ENCODE measurements at places on chromosomes 6 and 20. TPM values are rescaled to one million over a fixed set of nuclear protein-coding genes. Genes with fewer than 3 reads are reported as not detected.

GRCh38 chr6:79813854-79814709, 133.3 kb downstream of the ELOVL4 start:
- peak; percentile 72 for DNase-seq

DNA sequence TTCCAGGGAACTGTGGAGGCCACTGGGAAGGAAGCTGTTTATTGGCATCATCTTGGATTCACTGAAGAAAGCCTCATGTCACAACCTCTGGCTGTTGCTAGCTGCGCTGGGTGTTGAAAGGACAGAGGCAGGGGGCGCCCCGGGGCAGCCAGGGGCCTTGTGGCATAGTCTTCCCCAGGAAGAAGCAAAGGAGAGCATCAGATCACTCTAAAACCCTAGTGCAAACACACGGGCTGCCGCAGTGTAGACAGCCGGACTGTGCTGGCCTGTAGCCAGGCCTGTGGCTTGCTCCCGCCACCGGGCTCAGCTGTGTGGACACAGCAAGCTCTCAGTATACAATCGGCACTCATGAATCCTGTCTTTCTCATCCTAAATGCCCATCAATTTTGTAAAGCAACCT, 23.8 kb upstream of the SMOC2 start:
- DNase-seq = peak; percentile 67

- no peak for DNase-seq
Measured at GRCh38 chr6:38213251-38213658, 393.7 kb downstream of the ZFAND3 start.

DNA sequence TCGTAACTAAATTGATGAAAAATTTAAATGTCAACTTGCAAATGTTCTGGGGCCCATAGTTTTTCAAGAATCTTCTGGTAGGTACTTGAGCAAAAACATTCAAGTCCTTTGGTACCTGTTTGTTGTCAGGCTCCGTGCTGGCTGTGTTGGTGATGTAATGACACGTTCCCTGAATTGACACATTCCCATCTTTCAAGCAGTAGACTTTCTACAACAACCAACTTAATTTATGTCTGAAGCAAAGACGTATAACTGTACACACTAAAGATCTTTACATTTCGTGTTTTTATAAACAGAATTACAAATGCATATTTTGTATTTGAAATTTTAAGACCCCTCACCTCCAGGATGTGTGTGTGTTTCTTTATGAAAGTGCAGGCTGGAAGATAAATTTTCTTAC, 49.5 kb downstream of the NCOA3 start:
- DNase-seq = no peak

DNA sequence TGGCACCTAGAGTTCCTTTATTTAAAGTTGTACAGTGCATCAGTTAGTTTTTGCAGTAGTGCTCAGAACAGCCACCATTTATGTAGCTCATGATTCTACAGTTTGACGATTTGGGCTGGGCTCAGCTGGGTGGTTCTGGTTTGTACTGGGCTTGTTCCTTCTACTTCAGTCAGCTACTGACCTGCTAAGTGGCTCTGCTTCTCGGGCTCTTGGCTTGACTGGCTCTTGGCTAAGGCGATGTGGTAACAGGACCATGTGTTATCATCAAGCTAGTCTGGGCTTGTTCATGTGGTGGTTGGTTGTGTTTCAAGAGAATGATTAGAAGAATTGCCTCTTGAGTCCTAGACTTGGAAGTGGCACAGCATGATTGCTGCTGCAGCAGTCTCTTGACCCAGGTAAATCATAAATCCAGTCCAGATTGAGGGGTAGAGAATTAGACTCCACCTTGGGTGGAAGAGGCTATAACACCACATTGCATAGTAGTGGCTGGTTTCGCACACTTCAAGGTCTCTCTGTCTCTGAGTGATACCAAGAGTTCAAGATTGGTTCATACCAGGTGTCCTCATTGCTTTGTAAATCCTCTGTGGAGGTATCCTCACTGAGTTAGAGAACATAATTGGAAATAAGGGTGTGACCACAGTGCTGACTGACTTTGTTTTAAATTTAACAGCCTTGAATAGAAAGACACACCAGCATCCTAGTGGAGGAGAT, 253.0 kb downstream of the ARID1B start:
- DNase-seq = no peak

- no peak for DNase-seq
Measured at GRCh38 chr6:57190140-57190539, 18.0 kb downstream of the BAG2 start.

GRCh38 chr6:40774932-40775331, 187.8 kb upstream of the LRFN2 start:
- DNase-seq = no peak

DNA sequence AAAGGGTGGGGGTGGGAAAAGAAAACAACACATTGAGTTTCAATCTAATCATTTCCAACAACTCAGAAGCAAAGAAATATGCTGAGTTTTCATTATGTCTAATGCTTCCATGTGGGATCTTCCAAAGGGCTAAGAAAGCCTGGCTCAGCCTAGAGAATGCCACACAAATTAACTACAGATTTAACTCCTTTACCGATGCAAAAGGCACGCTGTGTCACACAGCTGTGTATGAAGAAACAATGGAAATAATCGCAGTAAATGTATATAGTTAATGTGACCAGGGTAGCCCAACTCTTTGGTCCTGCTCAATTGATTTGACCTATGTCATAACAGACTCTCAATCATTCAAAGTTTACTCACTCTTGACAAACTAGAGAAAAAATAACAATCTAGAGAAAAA, 17.8 kb downstream of the B4GALT5 start:
- no peak for DNase-seq

GRCh38 chr6:63573899-63574553, 1.7 kb downstream of the LOC128125822 start:
- DNase-seq = no peak

DNA sequence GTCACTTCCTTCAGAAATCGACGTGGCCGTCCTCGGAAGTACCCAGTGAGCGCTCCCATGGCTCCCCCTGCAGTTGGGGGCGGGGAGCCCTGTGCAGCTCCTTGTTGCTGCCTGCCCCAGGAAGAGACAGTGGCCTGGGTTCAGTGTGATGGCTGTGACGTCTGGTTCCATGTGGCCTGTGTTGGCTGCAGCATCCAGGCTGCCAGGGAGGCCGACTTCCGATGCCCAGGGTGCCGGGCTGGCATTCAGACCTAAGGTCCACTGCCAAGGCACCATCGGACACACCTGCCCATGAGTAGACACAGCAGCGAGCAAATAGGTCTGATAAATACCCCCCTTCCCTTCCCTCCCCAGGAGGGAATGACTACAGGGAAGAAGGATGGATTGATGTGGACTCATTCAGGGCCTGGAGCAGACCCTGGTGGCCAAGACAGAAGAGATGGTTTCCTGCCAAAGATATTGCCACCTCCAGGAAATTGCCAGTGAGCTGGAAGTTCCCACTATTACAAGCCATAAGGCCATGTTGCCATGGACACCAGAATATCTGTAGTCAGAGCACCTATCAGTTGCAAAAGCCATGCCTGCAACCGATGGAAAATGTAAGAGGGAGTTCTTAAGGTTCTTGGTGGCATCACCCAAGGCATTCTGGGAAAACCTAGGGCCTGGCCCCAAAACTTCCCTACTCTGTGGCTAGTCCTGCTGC, 4.2 kb downstream of the TCF19 start:
- no peak for DNase-seq

GRCh38 chr20:43458422-43458924, 777 bp downstream of the SRSF6 start:
- DNase-seq = no peak

DNA sequence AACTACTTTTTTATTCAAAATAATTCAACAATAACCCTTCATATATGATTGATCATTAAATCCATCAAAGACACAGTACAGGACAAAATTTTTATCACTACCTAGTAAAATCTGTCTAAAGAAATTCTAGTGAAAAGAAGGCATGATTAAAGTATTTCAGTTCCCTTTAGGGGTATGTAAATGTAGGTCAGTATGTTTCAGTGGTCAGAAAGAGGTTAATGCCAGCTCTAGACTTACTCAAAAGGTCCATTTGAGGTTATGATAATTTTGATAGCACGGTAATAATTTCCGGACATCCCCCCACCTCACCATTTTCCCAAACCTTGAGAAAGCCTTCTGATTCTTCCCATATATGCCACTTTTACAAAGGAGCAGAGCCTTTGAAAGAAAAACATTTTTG, 193.5 kb upstream of the ID4 start:
- DNase-seq = no peak

- no peak for DNase-seq
Measured at GRCh38 chr20:6265204-6265904, 142.5 kb upstream of the FERMT1 start.

GRCh38 chr6:4819706-4820283, 43.6 kb downstream of the CDYL start:
- no peak for DNase-seq

DNA sequence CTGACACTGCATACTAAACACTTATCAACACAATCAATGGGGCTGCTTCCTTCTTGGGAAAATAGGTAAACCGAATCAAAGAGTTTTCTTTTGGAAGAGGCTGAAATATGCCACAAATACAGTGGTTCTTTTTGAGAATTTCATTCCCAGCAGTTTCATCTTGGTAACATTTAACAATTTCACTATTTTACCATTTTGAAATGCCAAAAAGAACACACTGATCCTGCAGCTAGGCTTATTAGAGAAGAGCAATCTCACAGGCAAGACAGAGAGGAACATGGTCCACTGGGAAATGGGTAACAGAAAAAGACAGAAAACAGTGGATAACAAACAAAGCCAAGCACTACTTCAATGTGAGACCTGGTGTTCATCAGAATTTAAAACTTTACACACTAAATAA, 2.5 kb downstream of the CNR1 start:
- no peak for DNase-seq

- no peak for DNase-seq
Measured at GRCh38 chr20:34403908-34404307, 40.8 kb downstream of the ITCH start.

DNA sequence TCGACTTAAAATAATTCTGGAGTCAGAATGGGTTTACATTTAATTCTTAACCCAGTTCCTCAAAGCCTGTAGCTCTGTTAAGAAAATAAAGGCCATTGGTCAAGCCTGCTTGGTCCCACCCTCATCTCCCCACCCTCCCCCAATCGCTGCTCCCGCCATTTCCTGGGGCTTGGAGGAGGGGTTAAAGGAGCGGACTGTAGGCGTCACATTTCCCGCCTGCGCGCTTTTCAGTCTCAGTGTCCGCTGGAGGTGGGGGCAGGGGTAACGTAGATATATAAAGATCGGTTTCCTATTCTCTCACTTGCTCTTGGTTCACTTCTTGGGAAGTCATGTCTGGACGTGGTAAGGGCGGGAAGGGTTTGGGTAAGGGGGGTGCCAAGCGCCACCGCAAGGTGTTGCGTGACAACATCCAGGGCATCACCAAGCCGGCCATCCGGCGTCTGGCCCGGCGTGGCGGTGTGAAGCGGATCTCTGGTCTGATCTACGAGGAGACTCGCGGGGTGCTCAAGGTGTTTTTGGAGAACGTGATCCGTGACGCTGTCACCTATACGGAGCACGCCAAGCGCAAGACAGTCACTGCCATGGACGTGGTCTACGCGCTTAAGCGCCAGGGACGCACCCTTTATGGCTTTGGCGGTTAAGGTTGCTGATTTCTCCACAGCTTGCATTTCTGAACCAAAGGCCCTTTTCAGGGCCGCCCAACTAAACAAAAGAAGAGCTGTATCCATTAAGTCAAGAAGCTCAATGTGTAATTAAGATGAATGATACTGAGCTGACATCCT, 58.9 kb downstream of the TRIM38 start:
- peak; percentile 92 for DNase-seq

- DNase-seq = no peak
Measured at GRCh38 chr20:45039475-45039820, 61.5 kb downstream of the KCNS1 start.

DNA sequence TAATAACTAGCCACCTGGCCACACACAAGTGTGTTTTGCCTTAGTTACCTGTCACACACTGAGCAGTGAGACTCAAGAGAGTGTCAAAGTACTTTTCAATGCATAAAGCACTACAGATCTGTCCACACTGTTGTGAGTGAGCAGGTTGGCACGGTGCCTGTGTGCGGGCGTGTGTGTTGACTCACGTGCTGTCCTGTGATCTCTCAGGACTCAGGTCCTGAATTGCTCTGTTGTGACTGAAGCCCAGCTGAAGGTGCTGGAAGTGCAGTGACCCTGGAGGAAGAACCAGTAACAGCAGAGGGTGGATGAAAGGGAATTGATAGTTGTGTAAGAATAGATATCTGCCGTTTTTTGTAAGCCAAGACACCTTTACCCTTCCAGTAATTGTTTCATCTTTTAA, 18.3 kb downstream of the SLC16A10 start:
- DNase-seq = peak; percentile 64

- DNase-seq = no peak
Measured at GRCh38 chr6:123333000-123333756, 303.6 kb downstream of the TRDN start.

DNA sequence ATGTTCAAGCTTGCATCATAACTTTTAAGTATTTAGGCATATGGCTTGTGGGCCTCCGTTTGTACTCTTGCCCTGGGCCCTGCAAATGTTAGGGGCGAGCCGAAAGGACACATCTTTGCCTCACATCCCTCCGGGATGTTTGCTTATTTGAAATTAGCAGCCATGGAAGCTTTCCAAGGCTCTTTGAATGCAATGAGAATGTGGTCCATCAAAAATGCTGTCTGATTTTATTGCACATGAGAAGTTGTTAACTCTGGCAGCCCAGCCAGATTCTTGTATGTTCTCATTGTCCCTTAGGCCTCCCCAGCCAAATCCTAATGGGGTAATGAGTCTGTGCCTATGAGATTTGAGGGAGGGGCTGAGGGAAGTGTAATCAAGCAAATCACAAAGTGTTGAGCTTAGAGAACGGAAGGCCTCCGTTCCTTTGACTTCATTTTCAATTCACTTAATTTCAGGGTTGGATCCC, 261.2 kb upstream of the MARCKS start:
- no peak for DNase-seq

ERVFRD-1 gene
- not detected for total RNA-seq

COX7A2 gene
- 843 TPM for total RNA-seq

GTSF1L gene
- not detected for total RNA-seq

JPH2 gene
- 117 TPM for total RNA-seq

GSTA3 gene
- not detected for total RNA-seq
